HEK293T (cell line): ENCODE measurements at places on chromosomes 7 and 10.

DNA sequence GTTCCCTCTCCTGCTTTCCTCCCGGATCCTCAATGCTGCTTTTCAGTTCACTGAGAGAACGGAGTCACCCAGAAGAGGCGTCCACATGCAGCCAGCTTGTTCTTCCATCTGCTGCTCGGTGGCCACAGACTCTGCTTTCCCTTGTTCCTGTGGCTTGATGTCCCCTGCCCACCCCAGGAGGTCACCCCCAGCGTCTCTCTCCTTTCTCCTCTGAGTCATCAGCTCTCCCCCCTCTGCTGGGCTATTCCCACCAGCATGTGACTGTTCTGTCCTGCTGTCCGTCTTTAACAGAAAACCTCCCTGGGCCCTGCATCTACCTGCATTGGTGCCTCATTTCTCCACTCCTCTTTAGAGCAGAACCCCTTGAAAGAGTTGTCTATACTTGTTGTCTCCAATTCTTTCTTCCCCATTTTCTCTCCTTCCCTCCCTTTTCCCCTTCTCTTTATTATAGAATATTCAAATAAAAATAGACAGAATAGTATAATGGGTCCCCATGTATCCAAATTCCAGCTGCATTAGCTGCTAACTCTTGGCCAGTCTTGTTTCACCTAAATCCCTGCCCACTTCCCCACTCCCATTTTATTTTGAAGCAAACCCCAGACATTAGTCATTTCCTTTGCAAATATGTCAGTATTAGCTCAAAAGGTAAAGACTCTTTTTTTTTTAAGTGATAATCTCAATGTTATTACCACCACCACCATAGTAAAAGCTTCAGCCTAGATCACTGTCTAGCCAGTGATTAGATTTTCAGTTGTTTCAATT lies 4.1 kb downstream of the ZNF282 start:
- no peak for DNase-seq

DNA sequence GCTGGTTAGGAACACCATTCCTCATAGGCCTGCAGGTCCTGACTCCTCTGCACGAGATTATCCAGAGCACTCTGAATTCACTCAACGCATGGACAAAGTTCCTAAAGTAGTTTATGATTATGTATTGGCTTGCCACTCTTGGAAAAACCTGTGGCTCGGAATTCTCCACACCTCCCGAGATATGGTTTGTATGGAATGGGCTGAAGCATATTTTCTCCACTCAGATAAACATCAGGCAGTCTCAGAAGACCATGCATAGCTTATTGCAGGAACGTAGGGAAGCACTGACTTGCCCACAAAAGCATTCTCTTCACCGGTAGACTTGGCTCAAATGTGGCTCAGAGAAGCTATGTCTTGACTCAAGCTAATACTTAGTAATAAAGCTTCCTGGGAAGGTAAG lies 338.6 kb upstream of the NFE2L3 start:
- DNase-seq, result no peak

- no peak for DNase-seq
Observed at GRCh38 chr10:23396695-23397094, 42.2 kb upstream of the OTUD1 start.

DNA sequence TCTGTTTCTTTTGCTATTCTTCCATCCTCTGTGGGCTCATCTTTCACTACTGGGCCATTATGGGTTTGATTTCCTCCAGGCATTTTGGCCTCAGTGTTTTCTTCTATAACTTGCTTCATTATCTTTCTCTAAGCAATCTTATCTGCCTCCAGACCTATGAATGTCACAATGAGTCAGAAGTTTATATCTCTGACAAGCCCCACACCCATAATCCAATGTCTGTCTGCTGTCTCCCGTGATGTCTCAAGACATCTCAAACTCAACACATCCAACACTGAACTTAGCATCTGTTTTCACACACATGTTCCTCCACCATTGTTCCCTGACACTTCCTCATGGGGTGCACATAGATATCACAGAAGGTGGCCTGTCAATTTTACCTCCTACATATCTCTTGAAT lies 46.7 kb upstream of the RHOBTB1 start:
- DNase-seq, result no peak

- DNase-seq, result no peak
Observed at GRCh38 chr7:73980206-73980605, 47.8 kb upstream of the ELN start.

DNA sequence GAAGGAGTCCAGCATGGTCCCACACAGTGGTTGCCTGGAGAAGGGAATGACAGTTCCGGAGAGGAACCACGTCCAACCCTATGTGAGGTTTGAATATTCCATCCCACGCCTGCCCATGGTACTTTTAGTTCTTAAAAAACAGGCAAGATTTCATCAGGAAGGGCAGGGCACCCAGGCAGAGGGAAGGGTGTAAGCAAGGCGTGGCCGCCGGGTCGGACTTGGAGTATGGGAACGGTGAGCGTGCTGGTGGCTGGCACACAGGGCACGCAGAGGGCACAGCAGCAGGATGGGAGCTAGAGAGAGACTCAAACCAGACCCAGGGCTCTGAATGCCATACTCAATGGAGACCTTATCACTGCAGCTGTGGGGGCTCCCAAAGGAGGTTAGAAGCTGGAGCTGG lies 34.3 kb downstream of the FAM53B start:
- no peak for DNase-seq

- DNase-seq, result no peak
Observed at GRCh38 chr10:127408733-127409132, 140.4 kb upstream of the NPS start.

- DNase-seq, result no peak
Observed at GRCh38 chr7:117169907-117170306, 153.0 kb downstream of the WNT2 start.

GRCh38 chr10:124150807-124151417 lies 57.5 kb upstream of the CHST15 start:
- DNase-seq, result no peak

GRCh38 chr7:37786741-37787569 lies 61.4 kb upstream of the NME8 start:
- no peak for DNase-seq

DNA sequence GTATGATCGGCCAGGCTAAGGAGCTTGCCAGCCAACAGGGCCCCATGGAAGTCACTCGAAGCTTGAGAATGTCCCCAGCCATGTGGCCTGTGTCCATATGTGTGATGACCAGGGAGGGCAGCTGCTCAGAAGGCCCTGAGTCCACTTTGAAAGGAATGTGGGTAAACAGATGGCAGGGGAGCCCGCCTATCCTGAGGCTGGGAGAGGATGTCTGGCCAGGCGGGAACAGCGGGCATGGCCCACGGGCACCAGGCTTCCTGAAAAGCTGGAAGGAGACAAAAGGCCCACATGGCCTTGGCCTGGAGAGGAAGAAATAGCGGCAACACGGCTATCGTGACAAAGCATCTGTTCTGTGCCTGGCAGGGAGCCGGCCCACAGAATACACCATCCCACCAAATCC lies 137.9 kb upstream of the PPIF start:
- no peak for DNase-seq

- DNase-seq, result no peak
Observed at GRCh38 chr10:96473866-96474265, 39.9 kb downstream of the TLL2 start.

- DNase-seq, result no peak
Observed at GRCh38 chr7:98826387-98826786, 43.4 kb downstream of the TMEM130 start.

DNA sequence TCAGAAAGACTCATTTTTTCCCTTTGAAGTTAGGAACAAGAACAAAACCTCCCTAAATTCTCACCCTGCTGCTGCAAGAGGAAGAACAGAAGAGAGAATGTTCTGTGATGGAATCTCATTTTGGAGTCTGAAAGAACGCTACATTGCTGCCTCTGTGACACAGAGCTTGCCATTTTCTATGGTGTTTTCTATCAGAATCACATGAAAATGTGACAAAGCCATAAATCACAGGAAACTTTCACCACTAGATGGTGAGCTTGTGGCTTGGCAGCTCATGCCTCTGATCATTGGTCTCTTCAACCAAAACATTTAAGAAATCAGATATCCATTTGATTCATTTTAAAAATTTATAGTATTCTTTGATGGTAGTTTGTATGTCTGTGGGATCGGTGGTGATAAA lies 82.9 kb downstream of the CADPS2 start:
- DNase-seq, result no peak

DNA sequence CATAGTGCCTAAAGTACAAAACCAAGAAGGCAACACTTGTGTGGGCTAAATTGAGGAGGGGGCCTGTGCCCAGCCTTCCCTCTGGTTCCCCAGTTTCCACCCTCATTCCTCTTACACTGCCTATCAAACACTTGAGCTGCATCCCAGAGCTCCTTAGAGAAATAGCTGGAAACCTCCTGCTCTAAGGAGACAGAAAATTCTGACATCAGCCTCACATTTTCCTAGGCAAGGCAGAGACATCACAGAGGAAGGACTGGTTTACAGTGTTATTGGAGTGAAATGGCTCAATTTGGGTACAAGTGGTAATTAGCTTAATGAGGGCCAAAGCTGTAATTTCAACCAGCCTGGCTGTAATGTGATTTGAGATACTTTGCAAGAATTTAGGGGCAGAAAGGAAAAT lies 192.3 kb upstream of the AOAH start:
- DNase-seq, result no peak

DNA sequence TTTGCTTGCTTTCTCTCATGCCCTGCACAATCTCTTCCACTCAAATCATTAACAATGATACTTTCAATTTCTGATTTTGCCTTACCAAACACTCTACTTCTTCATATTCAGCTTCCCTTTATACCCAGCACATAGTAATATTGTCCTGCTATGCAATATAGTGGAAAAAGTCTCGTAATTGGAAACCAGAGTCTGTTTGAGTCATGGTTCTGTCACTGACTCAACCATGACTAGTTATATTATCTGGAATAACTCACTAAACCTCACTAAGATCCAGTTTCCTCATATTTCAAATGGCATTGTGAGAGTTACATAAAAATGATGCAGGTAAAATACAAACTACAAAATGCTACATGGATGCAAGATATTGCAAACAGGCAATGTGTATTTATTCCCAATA lies 98.5 kb upstream of the LRRTM3 start:
- DNase-seq, result no peak

- DNase-seq, result no peak
Observed at GRCh38 chr7:31890766-31891165, 179.4 kb downstream of the PDE1C start.

DNA sequence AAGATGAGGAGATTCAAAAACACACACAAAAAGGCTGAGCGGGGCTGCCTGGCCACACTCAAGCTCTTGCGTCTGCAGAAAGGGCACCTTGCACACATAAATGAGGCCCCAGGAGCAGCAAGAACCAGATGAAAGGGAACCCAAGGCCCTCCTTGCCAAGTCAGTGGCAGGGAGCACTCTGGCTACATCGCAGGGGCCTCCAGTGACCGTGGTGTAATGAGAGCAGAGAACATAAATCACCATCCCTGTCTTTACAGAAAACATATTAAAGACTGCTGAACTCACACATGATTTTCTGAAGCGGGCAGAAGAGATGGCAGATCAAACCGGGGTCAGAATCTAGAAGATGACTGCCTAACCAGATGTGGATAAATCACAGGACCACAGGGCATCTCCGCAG lies 80.5 kb downstream of the SLIT1 start:
- no peak for DNase-seq

DNA sequence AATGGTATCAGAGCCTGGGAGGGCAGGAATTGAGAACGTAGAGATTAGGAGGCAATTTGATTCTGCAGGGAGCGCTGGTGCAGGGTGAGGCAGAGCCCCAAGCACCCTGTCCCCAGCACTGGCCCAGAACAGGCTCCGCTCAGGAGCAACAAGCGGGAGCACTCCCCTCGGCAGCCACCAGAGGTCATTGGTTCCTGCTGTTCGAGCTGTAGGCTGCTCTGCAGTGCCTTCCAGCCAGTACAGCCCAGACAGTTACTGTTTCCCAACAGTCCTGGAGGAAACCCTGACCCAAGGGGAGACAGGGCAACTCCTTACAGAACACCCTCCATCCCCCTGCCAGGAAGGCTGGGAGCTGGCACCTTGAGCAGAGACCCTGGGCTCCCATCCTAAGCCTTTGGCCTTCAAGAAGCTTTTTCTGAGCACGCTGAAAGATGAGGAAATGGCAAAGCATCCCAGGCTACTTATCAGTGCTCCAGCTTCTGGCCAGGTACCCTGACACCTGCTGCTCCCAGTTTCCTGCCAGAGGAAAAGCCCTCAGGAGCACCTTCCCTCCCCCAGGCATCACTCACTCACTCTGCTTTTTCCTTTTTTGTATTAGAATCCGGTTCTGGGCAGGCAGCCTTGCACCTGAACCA lies 71.2 kb upstream of the EFCAB10 start:
- DNase-seq, result peak; percentile 87

DNA sequence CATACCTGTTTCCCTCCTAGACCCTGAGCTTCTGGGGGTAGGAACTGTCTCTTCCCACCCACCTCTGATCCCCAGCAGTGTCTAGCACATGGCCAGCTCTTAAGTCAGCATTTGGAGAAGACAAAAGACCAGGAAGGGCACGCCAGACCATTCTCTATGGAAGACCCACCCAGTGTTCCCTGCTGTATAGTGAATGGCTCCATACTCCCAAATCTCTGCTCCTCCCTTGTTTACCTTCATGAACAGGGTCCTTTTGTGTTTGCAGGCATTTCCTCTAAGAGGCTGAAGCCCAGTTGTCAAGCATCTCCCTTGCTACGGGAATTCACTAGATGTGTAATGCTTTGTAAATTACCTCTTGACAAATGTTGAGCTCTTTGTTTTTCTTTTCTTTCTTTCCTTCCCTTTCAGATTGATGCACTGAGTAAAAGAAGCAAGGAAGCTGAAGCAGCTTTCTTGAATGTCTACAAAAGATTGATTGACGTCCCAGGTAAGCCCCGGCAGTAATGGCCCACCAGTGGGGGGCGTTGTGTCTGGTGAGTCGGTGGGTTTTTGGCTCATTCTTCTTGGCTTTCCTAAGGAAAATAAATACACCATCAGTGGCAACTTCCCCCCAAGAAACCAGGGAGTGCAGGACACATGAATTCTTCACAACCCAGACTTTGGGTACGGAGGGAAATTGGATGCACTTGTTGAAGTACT lies 216.6 kb upstream of the SH2B2 start:
- no peak for DNase-seq

GRCh38 chr10:6299234-6299633 lies 96.5 kb downstream of the PFKFB3 start:
- no peak for DNase-seq

GRCh38 chr10:123289432-123289831 lies 135.2 kb downstream of the BUB3 start:
- DNase-seq, result no peak

DNA sequence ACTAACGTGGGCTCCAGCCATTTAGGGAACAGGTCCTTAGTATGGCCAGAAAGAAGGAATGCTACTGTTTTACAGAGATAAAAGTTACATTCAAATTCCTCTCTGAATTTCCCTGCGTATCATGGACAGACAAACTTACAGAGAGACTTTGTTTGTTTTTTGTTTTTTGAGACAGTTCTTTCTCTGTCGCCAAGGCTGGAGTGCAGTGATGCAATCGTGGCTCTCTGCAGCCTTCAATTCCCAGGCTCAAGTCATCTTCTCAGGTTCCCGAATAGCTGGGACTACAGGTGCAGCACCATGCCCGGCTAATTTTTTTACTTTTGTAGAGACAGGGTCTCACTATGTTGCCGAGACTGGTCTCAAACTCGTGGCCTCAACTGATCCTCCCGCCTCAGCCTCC lies 64.5 kb upstream of the MPP7 start:
- DNase-seq, result no peak

- DNase-seq, result no peak
Observed at GRCh38 chr10:78384049-78384431, 350.4 kb downstream of the RPS24 start.
